ENCODE measurements at places on chromosomes 13 and 19.
A peak's percentile ranks its signal among the peaks of the same experiment; 100 is the strongest.

- DNase-seq: no peak
Measured at GRCh38 chr19:44685877-44686276, 13.1 kb upstream of the CEACAM16 start.

GRCh38 chr19:628168-628567, 5.2 kb downstream of the POLRMT start:
- no peak for DNase-seq

GRCh38 chr19:7333198-7334118, 15.3 kb upstream of the ARHGEF18 start:
- no peak for DNase-seq

DNA sequence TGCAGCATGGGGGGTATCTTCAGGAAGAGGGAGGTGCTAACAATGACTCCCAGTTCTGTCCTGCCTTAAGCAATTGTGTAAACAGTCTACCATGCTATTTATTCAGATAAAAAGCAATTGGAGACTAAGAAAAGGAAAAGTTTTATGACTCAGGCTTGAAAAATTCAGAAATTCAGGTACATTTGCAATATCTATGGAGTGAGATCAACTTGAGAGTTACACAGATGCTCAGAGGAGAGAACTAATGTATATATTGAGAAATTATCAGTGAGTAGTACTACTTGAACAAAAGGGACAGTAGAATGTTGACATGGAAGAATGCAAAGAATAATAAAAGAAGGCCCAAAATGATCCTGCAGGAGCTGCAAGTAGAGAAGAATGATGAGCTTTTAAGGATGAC, 277.6 kb upstream of the DACH1 start:
- no peak for DNase-seq

DNA sequence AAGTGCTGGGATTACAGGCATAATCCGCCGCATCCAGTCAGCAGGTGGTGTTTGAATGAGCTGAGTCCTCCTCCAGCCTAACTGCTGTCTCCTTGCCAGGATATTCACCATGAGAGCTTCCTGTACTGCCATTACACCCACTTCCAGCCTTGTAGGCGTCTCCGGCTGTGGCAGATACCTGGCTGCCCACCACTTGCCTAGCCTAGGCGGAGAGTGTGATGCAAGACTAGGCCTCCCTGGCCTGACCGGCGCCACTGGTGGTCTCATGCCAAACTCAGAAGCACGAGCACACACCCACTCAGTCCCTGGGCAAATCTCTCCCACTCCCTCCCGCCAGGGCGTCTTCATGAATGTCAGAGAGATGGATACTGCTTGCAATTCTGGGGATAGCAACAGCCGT, 16.6 kb downstream of the IL12RB1 start:
- DNase-seq: no peak

DNA sequence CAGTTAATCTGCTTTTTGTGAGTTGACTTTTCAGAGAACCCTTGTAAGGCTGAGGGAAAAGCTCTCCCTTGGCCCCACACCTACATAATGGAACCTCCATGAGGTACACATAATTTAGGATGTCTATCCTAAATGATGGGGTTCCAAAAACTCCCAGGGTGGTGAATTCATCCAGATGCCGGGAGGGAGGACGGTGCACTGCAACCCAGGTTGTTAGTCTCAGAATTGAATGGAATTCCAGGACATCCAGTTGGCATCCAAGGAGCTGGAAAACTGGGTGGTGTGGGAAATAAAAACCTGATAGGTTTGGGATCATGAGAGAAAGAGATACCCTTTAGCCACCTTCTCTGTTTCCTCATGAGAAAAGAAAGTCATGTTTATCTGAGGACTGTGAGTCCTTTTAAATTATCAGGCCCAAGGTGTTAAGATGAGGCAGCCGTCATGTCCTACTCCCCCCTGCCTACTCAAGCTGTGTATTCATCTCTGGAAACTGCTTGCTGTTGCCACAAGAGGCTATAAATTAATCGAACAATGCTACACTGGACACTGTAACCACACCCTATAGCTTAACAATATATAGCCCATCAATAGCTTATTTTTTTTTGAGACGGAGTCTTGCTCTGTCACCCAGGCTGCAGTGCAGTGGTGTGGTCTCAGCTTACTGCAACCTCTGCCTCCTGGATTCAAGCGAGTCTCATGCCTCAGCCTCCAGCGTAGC, 49.5 kb downstream of the C13orf46 start:
- DNase-seq: no peak

GRCh38 chr13:26471807-26472206, 85.7 kb upstream of the WASF3 start:
- no peak for DNase-seq

- DNase-seq: peak; percentile 55
Measured at GRCh38 chr19:14505488-14506239, 9.7 kb upstream of the GIPC1 start.

- DNase-seq: no peak
Measured at GRCh38 chr19:45492627-45493470, 4.0 kb downstream of the RTN2 start.
